Renal pelvis (tissue), 12 donors: ENCODE measurements at places on chromosomes 7 and 10.

- no peak for DNase-seq
Observed at GRCh38 chr10:90912174-90912573, 8.7 kb downstream of the ANKRD1 start.

DNA sequence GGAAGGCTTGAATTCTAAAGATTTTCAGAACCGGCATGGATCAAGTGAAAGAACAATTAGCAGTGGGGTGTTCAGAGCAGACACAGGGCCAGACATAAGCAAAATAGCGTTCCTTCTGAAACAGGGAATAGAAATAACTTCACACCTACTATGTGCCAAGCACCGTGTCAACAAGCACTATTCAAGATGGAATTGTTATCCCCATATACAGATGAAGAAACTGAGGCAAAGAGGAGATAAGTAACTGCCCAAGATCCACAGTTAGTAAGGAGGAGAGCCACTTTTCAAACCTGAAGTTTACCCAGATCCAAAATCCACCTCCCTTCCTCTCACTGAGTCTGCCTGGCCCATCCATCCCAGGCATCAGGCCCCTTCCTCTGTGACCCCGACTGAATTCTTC is 73.6 kb upstream of the PIK3CG start:
- no peak for DNase-seq

GRCh38 chr7:122442929-122443328 is 138.4 kb upstream of the FEZF1 start:
- DNase-seq, result no peak

DNA sequence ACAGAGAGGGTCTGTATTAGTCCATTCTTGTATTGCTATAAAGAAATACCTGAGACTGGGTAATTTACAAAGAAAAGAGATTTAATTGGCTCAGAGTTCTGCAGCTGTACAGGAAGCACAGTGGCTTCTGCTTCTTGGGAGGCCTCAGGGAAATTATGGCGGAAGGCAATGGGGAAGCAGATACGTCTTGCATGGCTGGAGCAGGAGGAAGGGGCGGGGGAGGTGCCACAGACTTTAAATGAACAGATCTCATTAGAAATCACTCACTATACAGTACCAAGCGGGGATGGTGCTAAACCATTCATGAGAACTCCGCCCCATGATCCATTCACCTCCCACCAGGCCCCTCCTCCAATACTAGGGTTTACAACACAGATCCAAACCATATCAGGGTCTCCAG is 3.7 kb upstream of the CALU start:
- DNase-seq, result peak; percentile 26

DNA sequence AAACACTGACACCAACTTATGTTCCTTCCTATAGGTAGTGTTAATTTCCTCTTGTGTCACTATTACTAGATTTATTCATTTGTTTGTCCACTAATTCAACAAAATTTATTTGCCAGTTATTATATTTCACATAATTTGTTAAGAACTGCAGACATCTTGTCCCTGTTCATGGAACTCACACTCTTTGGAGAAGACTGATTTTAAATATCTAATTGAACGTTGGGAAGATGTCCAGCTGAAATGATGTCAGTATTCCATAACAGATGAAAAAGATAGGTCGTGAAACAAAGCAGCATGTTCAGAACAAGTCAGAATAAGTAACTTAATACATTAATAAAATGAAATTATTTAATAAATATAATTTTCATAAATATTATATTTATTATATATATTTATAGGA is 873.1 kb upstream of the PHF14 start:
- no peak for DNase-seq

- no peak for DNase-seq
Observed at GRCh38 chr10:34830217-34830822, 15.2 kb upstream of the PARD3 start.

DNA sequence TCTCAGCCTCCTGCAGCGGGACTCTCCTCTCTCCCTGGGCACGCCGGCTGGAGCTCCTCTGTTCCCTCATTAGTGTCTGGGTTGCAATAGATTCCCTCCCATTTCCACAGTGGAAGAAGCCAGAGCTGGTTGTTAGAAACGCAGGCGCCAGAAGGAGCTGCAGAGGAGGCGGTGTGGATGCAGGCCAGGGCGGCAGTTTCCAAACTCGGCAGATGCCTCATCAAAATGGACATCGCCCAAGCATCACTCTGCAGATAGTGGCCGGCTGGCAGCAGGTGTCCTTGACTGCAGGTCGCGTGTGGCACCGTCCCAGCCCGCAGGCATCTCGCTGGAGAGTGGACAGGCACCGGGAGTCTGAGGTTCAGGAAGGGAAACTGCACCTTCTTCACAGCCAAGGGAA is 201.8 kb downstream of the TCERG1L start:
- no peak for DNase-seq

DNA sequence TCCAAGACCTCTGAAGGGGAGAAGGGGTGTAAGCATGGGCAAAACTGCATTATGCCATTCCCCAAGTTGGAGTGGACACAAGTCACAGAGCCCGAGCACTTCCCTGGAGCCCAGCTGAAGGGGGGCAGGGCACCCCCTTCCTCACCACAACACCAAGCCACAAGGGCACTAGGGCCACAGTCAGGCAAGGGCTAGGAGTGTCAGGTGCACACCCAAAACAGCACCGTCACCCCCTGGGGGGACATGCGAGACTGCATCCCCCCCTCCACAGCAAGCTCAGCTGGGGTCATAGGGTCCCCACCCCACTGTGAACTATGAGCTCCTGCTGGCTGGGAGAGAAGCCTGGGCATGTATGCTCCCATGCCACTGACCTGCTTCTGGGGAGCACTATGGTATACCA is 143.9 kb downstream of the GRID1 start:
- DNase-seq, result no peak

- DNase-seq, result no peak
Observed at GRCh38 chr7:106623853-106624252, 37.1 kb downstream of the CCDC71L start.

DNA sequence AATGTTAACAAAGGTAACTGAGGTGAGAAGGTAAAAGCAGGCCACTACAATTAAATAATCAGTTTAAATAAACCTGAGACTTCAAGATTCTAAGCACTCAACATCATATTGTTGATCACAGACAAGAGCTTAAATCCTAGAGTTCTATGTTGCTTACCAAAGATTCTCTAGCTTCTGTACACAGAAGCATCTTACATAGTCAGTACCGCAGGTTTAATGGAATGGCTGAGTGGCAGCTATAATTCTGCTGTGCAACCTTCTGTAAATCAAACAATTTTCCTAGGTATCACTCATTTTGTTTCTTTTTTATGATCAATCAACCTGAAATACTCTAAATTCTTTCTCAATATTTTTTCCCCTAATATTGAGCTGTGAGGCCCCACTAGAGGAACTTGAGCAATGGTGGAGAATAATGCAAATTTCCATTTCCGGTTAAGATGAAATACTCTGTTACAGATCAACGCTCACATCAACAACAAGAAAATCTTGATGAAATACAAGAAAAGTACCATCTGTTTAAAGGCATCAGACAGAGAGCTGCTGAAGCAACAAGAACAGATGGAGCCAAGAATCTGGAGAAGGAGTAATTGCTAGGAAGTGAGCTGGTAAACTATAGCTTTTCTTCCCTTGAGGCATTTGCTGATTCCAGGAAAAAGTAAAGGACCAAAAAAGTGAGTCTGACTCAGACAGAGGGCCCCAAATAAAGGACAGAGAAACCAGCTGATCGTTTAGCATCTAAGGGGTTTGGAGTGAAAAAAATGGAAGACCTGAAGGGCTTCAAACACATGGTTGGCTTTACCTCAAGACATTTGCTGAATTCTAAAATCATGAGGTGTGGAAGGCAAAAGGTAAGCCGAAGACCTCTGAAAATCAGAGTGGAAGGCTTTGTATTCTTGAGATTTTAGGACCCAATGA is 22.6 kb downstream of the PNPLA8 start:
- no peak for DNase-seq
